ENCODE measurements at places on chromosomes 5 and 9.

DNA sequence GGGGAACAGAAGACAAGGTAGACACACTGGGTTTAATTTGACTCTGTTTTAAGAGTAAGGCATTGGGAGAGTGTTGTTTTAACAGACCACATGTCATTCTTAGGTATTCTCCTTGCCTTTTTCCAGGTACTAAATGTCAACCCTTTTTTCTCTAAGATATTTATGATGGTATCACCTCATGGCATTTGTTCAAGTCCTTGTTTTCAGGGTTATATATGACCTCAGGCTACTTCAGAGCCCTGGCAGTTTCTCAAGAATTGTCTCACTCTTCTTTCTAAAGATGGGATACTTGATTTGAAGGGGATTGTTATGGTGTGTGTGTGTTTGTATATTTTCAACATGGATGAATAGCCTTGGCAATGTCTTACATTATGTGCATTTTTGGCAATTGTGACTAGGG is 131.1 kb upstream of the ACTBL2 start:
- peak; percentile 4 for DNase-seq

DNA sequence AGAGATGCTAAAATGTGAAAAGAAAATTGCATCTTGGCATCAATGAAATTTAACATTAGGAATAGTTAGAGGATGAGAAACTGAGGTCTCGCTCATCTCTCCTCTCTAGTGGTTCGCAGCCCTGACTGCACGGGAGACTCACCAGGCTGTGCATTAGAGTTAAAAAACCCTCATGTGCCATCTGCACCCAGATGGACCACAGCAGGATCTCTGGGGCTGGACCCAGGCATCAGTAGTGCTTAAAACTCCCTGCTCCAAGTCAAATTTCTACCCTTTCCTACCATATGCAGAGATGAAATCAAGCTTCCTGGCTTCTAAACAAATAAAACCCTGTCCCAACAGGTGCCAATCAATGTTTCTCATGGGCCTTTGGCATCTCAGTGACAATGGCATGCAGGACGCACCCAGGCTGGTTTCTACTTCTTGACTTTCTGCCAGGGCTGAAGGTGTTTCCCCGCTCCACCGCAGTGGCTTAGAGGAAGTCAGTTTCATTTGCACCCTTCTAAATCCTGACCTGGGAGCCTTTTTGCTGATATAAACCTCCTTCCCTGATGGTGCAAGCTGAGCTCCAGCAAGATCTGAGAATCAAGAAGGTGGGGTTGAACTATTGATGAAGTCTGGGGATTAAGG is 132.6 kb downstream of the NSG2 start:
- DNase-seq: no peak

- DNase-seq: no peak
Measured at GRCh38 chr9:16103620-16104397, 551.0 kb downstream of the CCDC171 start.

DNA sequence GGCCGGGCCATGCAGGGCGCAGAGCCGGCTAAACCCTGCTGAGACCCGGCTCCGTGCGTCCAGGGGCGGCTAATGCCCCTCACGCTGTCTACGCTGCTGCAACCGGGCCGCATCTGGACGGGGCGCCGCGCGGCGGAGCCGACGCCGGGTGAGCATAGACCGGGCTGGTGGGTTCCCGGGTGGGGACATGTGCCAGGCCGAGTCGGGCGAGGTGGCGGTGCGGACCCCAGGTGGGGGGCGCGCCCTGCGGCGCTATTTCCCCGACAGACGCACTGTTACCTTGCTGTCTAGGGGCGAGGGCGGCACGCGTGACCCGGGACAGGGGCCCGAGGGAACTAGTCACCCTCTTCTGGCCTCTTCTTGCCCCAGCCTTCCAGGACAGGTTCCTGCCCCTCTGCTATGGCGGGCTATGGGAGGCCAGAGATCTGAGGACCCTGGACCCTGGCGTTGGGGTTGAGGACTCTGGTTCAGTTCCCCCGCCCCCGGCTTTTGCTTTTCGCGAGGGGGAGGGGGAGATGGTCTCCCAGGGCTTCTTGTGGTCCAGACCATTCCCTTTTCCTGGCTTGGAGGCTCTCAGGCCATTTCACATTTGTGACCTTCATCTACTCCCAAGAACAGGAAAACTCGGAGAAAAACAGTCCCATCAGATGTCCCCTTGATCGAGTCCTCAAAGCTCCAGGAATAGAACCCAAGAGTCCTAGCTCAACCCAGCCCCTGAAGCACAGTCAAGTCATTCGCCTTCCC is 536 bp downstream of the SLC27A4 start:
- DNase-seq: no peak

GRCh38 chr5:90054612-90055011 is 354.9 kb downstream of the CETN3 start:
- DNase-seq: peak; percentile 8

DNA sequence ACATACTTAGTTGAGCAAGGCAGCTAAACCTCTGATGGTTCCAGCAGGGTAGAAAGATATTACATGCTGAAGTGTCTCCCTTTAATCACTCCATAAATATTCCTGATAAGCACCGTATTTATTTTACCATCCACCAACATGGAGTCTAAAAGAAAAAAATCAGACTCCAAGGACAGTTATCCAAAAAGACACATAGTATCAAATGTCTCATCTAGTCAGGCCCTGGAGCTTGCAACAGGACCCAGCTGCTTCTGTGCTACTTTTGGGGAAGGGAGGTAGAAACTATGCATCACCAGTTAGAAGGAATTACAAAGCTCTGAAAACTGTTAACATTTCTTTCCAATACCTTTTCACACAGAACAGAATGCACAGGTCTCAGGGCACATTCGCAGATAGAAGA is 88.1 kb downstream of the S1PR3 start:
- DNase-seq: peak; percentile 61

GRCh38 chr5:123855609-123856008 is 343.6 kb downstream of the CSNK1G3 start:
- DNase-seq: peak; percentile 4

- no peak for DNase-seq
Measured at GRCh38 chr5:59598547-59598874, 295.0 kb downstream of the PDE4D start.

- no peak for DNase-seq
Measured at GRCh38 chr9:93161786-93162562, 22.0 kb upstream of the WNK2 start.

- DNase-seq: peak; percentile 44
Measured at GRCh38 chr9:29211580-29212396, 1638.5 kb upstream of the C9orf72 start.

DNA sequence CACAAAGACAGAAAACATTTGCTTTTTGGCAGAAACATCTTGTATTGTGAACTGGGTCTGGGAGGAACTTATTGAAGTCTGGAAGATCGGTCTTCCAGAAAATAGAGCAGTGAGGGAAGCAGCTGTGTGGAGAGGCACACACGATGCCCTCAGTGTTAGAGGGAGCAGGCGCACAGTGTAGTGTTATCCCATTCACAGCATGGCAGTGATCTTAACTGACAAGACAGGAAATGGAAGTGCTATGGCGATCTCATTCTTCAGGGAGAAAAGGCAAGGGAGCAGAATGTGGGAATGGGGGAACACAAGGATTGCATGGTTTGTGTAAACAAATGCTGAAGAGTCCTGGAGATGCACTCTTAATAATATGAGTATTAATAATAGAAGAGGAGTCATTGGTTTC is 161.0 kb downstream of the PBX3 start:
- no peak for DNase-seq

GRCh38 chr5:162514116-162514515 is 446.5 kb downstream of the GABRG2 start:
- DNase-seq: no peak

- DNase-seq: peak; percentile 52
Measured at GRCh38 chr9:5455181-5455580, 4.8 kb downstream of the CD274 start.

DNA sequence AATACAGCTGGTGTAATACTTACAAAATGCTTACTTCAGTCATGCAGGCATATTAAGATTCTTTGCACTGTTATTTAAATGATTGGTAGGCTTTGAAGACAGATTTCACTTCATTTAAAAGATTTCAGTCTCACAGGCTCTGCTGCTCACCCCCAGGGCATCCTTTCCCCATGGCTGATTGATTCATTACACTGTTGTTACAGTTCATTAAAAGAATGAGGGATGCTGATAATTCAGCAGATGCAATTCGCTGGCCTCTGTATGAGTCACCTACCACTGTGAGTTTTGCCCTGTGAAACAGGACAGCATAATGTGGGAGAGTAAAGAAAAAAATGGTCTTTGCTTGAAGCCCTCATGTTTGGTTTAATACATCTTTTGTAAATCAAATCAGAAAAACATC is 246.9 kb downstream of the CYLC2 start:
- no peak for DNase-seq

DNA sequence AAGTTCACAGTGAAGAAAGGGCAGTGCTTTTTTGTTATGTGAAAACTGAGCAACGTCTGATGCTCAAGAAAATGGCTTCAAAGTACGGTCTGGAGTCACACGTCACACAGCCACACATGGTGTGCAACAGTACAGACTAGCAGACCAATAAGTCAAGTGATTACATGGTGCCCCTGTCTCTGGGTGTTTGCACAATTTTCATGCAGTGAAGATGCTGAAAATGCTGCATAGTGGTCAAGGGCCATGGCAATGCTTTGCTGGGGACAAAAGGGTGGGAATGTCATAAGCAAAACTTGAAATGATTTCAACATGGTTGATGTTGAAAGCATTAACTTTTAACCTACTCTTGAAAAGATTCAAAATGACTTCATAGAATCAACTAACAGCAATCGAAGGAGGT is 231.2 kb downstream of the EBF1 start:
- DNase-seq: peak; percentile 62

DNA sequence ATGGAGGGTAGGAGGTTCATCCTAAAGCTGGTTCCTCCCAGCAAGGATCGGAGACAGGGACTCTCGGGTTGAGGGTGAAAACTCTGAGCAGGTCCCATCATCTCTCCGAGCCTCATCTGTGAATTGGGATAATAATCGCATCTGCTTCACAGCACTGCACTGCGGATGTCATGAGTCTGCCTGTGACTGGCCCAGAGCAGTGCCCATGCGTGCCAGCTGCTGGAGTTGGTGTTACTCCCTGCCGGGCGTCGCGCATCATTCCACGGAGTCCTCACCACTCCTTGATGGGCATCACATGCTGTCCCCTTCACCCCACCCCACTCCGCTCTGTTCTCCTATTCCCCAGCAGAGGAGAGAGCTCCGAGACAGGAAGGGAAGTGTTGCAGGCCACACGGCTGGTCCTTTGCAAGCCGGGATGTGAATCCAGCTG is 35.1 kb upstream of the ORM1 start:
- no peak for DNase-seq

DNA sequence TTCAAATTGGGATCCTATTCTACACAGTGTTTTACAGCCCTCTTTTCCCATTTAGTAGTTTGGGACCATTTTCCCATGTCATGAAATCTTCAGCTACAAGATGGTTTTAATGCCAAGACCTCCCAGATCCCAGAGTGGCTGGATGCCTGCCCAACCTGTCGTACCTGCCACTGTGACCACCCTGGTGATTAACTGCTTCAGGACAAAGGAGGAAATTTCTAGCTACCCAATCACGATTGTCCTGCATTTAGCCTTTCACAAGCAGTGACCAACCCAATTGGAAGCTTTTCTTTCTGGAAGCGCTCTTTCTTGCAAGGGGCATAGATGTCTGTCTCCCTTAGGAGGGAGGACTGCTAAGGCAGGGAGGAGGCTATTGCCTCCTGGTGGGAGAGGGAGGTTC is 13.8 kb downstream of the IL9 start:
- DNase-seq: no peak

GRCh38 chr5:8332666-8333445 is 463.9 kb downstream of the MTRR start:
- DNase-seq: no peak

DNA sequence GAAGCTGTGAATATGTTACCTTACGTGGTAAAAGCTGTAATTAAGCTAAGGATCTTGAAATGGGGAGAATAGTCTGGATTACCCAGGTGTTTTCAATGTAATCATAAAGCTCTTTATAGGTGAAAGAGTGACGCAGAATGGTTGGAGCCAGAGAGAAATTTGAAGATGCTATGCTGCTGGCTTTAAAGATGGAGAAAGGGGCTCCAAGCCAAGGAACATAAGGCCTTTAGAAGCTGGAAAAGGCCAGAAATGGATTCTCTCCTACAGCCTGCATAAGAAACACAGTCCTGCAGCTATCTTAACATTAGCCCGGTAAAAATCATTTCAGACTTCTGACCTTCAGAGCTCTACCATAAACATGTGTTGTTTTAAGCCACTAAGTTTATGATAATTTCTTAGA is 243.3 kb upstream of the VLDLR start:
- DNase-seq: no peak

DNA sequence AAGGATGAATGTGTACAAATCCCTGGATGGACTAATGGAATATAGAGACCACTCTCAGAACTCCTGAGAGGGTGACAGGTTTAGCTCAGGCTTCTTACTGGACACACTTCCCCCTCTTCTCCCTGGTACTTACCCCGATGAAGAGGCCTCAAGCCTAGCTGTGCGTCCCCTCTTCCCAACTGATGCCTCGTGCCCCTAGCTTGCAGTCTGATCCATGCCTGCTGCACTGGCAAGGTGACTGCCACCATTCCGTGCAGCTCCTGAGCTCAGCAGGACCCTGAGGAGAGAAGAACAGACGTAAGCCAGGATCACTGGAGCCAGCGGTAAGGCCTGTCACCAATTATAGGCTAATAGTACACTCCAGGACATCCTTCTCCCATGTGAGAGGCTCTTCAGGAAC is 5.5 kb upstream of the STOML2 start:
- no peak for DNase-seq

DNA sequence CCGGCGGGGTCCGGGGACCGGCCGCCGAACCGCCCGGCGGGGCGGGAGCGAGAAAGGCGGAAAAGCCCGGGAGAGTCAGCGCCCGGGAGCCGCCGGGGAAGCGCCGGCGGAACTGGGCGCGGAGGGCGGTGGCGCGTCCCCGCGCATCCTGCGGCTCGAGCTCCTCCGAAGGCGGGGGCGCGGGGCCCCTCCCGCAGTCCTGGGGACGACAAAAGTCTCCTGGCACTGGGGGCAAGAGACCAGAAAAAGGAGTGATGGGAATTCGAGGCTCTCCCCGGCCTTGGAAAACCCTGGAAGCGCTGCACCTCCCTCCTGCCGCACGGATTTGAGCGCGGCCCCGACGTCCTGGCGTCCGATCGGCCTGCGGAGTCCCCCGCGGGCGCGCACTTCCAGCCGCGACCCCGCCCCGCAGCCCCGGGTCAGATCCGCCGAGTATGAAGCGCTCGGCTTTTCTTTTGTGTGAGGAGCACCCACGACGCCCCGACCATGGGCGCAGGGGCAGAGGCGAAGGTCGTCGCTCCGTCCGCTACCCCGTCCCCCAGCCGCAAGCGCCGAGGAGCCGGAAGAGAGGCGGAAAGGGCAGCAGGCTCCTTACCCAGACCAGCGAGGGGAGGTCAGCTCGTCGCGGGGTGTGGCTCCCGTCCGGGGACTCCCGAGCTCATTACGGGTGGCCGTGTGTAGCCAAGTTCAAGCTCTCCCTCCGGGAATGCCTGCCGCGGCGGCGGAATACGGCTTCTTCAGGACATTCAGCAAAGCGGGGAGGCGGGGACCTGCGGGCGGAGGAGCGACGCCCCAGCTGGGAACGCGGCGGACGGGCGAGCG is at the start of gene EPB41L4A:
TSS of gene EPB41L4A (minus strand) at position 114 of the 822 bp plus-strand sequence. CDS start 238 bp downstream, outside the sequence.
- peak; percentile 44 for DNase-seq

GRCh38 chr5:168786147-168786546 is 207.0 kb upstream of the PANK3 start:
- no peak for DNase-seq
